ENCODE measurements at places on chromosomes 1 and 21. TPM values are rescaled to one million over a fixed set of nuclear protein-coding genes. Genes with fewer than 3 reads are reported as not detected.

Gene L1TD1
- not detected for total RNA-seq

Gene CYP4A22
- total RNA-seq, result not detected

Gene OLFML3
- 1.0 TPM for total RNA-seq

Gene RERE
- total RNA-seq, result 102 TPM

Gene WNT2B
- 0.37 TPM for total RNA-seq

Gene APOBEC4
- not detected for total RNA-seq

Gene SPATA1
- total RNA-seq, result not detected

Gene FAM163A
- total RNA-seq, result 0.10 TPM

Gene B4GALT2
- 2.8 TPM for total RNA-seq

Gene NT5C1A
- total RNA-seq, result 0.70 TPM

Gene GUCA2B
- not detected for total RNA-seq

Gene LRRN2
- not detected for total RNA-seq

Gene SELL
- total RNA-seq, result 205 TPM

Gene RPF1
- 52.7 TPM for total RNA-seq

Gene CDA
- 1.1 TPM for total RNA-seq

Gene SEMA6C
- 9.5 TPM for total RNA-seq

Gene CSMD2
- total RNA-seq, result not detected

Gene CFAP107
- total RNA-seq, result not detected

Gene EMC1
- total RNA-seq, result 32.0 TPM

Gene BCL10
- 51.9 TPM for total RNA-seq

Gene PER3
- total RNA-seq, result 21.2 TPM

Gene TRIM17
- 2.0 TPM for total RNA-seq

Gene MANEAL
- 0.92 TPM for total RNA-seq

Gene RNF186
- total RNA-seq, result not detected

Gene LMX1A
- not detected for total RNA-seq

Gene MCOLN3
- total RNA-seq, result 3.2 TPM

Gene NEK2
- total RNA-seq, result 1.6 TPM

Gene ANKRD34A
- 1.7 TPM for total RNA-seq

Gene OR2L8
- total RNA-seq, result 0.50 TPM

Gene DHRS3
- 31.0 TPM for total RNA-seq

Gene SLC6A9
- total RNA-seq, result 0.62 TPM

Gene NFIA
- total RNA-seq, result 5.0 TPM

Gene SELE
- not detected for total RNA-seq

Gene DCST2
- 0.94 TPM for total RNA-seq

Gene MT1HL1
- total RNA-seq, result not detected

Gene AKR7A3
- total RNA-seq, result 1.4 TPM

Gene PTGER3
- 0.86 TPM for total RNA-seq

Gene RUNX3
- 186 TPM for total RNA-seq

Gene NPR1
- total RNA-seq, result not detected

Gene ADIPOR1
- 65.8 TPM for total RNA-seq

Gene STPG1
- total RNA-seq, result 2.5 TPM

Gene FCGR3A
- 4.3 TPM for total RNA-seq

Gene LHX4
- total RNA-seq, result not detected

Gene USH2A
- total RNA-seq, result not detected

Gene HSD17B7
- 18.1 TPM for total RNA-seq

Gene CLCA4
- total RNA-seq, result not detected

Gene PRR9
- total RNA-seq, result not detected

Gene SHISA4
- total RNA-seq, result 0.63 TPM

Gene SEMA4A
- total RNA-seq, result 21.7 TPM

Gene BARHL2
- not detected for total RNA-seq

Gene CCDC181
- not detected for total RNA-seq

Gene SPRR2G
- not detected for total RNA-seq

Gene COL9A2
- total RNA-seq, result 4.3 TPM

Gene KIAA1614
- total RNA-seq, result 0.08 TPM

Gene PIGR
- not detected for total RNA-seq

Measured in T-helper 17 cell (primary cell).